ENCODE measurements at places on chromosomes 7 and 10.

DNA sequence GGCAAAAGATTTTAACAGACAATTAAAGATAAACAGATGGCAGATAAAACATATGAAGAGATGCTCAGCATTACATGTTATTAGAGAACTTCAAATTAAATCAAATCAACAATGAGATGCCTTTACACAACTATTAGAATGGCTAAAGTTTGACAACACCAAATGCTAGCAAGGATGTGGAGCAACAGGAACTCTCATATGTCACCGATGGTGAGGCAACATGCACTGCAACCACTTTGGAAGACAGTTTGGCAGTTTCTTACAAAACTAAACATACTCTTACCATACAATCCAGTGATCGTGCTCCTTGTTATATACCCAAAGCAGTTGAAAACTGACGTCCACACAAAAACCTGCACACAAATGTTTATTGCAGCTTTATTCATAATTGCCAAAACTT lies 13.7 kb upstream of the ATE1 start:
- no peak for DNase-seq

DNA sequence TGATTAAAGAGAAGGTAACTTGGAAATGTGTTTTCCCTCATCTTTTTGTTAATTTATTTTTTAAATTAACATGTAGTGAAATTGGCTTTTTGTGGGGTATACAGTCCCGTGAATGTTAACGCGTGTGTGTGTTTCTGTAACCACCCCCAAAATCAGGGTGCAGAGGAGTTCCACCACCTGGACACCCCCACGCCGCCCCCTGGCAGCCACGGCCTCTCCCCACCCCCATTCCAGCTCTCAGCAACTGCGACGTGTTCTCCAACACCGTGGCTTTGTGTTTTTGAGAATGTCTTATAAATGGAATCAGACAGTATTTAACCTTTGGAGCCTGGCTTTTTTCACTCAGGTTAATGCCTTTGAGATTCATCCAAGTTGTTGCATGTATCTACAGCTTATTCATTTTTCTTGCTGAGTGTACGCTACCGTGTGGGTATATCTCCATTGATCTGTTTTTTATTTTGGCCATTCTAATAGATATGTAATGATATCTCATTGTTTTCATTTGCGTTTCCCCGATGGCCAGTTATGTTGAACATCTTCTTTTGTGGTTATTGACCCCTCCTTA lies 218.8 kb downstream of the EBF3 start:
- DNase-seq = no peak

DNA sequence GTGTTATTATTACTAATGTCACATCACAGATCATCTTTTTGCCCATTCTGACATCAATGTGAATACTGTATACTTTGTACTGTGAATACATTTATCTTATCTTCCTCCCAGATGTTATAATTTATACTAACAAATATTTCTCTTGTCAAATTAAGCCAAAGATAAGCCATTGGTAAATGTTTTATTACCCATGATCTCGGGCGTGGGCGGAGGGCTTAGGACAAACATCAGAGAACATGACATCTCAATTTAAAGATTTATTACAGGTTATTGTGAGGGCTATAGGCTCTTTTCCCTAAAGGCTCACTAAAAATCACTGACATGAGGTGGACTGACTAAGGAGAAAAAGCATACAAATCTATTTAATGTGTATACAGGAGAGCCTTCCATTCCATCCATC lies 58.2 kb upstream of the DGKB start:
- DNase-seq = no peak

DNA sequence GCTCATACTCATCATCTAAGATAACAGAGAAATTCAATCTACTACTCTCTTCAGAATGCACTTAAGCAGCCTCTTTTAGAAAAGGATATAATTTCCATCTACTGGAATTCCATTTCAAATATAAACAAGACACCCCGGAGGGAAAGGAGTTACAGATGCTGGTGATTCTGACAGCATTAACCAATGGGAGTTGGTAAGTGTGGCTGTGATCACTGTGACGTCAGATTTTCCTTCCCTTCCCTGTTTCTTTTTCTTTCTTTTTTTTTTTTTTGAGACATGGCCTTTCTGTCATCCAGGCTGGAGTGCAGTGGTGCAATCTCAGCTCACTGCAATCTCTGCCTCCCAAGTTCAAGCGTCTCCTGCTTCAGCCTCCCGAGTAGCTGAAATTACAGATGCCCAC lies 106.6 kb downstream of the ACTR3B start:
- no peak for DNase-seq

DNA sequence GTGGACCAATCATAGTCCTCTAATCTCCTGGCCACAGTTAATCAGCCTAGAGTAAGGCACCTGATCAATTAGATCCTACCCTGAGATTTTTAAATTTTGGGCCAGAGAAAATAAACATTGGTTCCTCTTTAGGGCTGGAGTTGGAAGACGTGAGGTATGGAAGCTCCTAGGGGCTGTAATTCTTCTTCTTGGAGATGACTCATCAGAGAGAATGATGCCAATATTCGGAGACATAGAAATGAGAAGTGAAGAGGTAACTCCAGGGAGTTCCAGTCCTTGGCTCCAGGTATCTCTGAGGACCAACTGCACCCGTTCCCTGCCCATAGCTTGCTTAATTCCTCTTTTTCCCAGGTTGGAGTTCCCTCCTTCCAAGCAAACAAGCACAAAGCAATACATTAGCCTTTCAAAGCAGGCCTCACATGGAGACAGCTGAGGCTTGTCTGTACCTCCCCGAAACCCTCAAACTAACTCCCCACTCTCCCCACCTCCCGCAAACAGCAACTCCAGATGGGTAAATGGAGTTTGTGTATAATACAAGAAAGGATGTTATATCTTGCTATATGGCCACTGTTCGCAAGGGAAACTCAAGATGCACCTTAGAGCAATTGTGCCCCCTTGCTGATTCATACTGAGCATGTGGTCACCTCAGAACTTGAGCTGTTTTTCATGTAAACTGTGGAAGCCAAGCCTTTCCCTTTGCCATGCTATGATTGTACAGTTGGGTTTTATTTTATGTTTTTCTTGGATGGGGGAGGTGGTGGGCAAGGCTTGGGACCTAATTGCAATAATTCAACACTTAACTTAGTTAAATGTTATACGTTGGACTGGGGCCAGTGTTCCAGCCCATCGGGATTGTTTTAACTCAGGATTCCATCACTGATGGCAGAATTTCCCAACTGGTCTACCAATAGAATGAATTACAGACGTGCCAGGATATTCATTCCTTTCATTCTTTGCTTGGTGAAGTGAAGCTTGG lies 29.3 kb downstream of the PIK3AP1 start:
- no peak for DNase-seq

GRCh38 chr7:105306298-105306748 lies 82.4 kb downstream of the SRPK2 start:
- no peak for DNase-seq

DNA sequence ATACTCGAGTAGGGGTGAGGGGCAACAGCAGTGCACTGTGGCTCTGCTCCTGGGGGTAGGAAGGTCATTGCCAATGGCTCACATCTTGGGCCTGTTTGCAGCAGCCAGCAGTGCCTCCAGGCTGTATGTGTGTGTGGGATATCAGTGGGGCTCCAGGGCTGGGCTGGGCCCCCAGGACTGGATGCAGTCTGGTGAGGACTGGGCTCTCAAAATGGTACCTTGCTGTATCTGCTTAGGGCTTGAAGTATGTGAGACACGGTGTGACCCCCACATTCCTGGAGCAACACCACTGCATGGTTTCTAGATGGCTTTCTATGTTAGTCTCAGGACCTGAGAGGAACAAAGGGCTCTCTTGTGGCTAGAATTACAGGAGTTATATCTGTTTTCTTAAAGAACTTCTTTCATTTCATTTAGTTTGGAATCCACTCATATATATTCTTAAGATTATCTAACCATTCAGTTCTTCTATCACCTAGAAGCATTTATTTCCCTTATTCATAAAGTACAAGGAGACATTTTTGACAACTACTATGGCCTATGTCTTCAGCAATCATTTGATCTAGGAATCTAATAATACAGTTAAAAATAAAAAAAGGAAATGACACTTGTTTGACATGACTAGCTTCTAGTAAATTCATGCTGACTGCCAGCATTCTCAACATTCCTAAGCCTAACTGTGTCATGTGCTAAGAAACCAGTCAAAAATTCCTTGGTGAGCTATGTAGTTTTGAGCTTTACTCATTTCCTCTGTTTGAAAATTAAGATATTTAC lies 443.2 kb upstream of the SEMA3A start:
- DNase-seq = no peak

- no peak for DNase-seq
Observed at GRCh38 chr10:77649333-77650331, 12.0 kb upstream of the KCNMA1 start.

DNA sequence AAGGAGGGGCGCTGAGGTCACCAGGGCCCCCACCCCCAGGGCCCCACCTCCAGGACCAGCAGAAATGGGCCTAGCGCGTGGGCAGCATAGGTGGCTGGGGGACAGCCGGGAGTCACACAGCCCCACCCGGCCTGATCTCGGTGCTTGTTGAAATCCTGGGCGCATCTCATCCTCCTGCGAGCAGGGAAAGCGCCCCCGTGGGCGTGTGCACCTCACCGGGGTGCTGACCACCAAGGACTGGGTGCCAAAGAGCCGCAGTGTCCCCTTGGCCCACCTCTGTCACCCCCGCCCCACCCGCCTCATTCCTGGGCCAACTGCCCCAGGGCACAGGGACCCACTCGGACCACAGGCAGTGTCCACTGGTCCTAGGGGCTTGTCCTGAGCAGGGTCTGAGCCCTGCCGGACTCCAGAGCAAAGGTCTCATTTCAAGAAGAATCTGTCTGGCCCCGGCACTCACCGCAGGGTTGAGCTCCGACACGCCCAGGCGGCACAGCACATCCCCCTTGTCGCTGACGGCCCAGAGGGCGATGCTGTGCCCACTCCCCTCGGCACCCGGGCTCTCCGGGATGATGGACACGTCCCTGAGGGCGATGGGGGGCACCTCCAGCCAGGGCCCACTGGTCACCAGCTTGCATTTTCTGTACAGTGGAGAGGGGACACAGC lies 11.4 kb downstream of the BHLHA15 start:
- DNase-seq = no peak

GRCh38 chr10:33386926-33387325 lies 52.5 kb upstream of the NRP1 start:
- DNase-seq = no peak

DNA sequence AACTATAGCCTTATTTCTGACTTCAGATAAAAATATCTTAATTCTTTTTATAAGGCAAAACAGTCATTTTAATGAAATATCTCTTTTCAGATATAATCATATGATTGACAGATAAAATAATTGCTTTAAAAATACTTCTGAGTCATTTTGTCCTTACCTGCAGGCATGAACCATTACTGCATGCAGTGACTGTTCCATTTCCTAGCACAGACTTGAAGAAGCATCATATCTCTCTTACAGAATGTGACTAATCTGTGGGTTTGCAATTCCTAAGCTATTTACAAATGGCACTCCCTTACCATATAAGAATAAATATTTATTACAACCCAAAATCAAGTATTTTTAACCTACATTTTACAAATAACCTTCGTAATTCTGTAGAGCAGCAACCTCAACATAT lies 120.7 kb downstream of the SRPK2 start:
- no peak for DNase-seq

DNA sequence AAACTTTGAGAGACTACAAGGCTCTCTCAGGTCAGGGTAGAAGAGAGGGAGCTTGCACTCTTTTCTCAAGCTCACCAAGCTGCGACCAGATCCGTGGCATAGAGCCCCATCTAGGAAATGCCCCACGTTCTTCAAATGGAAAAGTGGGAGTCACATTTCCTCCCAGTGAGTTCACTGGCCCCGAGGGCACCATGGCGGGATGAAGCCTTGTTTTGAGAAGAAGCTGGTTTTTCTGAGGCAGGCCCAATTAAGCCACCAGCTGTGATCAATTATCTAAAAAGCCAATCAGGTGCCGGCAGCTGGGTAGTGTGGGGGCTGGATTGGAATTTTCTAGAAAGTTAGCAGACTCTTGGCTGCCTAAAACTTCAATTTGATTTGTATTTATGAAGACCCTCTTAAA lies 101.4 kb downstream of the ZNF365 start:
- DNase-seq = no peak
